ENCODE measurements at places on chromosomes 16 and 17.
A peak's percentile ranks its signal among the peaks of the same experiment; 100 is the strongest.

DNA sequence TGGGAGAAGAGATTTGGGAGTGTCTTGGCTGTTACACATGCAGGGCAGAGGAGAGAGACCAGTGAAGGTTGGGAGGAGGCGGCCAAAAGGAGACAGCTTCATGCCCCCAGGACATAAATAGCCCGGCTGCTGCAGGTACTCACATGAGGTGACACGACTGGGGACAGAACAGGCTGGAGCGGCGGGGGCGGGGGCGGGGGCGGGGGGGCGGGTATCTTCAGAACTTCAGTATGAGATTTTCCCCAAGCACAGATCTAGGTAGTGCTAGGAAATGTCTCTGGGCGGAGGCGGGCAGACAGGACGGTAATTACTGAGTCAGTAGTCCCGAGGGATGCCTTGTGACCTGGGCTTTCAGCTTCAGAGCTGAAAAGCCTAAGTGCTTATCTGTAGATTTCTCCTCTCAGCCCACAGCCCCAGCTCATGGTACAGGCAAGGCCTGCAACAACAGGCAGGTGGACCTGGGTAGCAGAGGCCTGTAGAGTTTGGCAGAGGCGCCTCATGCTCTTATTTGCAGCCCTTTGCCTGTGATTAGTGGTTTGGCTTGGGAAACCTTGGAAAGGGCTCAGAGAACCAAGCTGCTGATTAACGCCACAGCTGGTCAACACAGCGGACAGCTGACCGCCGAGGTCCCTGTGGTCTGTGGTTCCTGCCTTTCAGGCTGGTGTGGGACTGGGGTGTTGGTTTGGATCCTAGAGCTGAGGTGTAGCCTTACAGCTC, 24.5 kb downstream of the UNK start:
- DNase-seq: no peak

DNA sequence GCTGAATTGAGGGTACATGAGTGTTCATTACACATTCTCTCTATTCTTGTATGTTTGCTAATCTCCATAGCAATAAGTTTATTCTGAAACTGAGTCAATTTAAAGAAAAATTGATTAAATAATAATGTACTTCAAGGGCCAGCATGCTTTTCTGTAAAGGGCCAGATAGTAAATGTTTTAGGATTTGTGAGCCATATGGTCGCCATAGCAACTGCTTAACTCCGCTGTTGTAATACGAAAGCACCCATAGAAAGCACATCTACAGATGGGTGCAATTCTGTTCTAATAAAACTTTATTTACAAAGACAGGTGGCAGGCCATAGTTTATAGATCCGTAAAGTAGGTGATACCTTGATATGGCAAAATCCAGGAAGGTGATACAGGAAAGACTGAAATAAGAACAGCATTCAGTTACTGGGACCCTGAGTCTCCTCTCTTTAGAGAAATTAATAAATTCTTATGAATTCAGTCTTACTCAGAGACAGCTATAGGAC, 36.6 kb downstream of the GRIN2A start:
- DNase-seq: no peak

- DNase-seq: peak; percentile 21
Measured at GRCh38 chr17:82019690-82020571, 2.7 kb downstream of the CENPX start.

DNA sequence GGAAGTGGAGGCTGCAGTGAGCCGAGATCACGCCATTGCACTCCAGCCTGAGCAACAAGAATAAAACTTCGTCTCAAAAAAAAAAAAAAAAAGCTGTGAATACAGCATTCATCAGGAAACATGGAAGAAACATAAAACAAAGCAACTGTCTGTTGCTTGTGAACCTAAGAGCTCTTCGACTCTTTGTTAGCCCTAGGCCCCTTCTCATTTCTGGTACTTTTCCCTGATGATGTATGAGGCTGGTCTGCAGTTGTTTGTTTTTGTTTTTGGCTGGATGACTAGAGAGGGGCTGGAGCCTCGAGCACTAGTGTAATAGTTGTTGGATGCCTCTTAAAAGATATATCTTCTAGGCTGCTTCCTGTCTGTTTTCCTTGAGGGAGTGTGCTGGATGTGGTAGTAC, 113.5 kb downstream of the MAP2K6 start:
- DNase-seq: no peak

DNA sequence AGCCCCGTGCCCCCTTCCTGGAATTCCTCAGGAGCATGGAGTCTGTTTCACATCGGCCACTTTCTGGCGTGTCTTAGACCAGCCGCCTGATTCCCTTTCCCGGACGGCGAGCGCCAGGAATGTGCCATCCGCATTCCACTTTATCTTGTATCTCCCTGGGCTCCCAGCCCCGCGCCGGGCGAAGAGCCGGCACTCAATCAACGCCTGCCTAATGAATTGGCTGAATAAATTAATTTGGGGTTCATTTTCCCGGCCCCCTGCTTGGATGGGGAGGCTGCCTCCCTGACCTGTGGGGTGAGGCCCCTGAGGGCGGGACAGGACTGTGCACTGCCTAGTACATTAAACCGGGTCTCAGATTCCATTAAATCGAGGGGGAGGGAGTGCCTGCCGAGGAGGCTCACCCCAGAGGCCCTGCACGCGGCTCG, 282.3 kb upstream of the TNRC6C start:
- no peak for DNase-seq

DNA sequence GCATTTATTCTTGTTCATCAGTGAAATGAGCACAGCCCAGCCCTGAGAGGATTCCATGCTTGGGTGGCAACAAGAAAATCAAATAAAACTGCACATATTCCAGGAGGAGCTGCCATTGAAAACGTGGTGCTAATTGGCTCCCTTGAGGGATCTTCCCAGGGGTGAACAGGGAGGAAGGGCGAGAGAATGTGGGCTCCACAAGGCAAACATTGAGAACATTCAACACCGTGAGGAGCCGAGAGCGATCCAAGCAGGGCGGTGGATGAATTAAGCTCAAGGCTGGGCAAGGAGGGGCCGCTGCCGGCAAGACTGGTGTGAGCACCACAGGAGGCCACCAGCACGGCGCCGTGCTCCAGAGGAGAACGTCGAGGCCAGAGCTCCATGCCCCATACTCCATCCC, 166.9 kb downstream of the C16orf95 start:
- DNase-seq: no peak

- no peak for DNase-seq
Measured at GRCh38 chr16:23959072-23959751, 123.4 kb downstream of the PRKCB start.

GRCh38 chr16:49755716-49756505, 100.0 kb downstream of the ZNF423 start:
- DNase-seq: no peak

- DNase-seq: no peak
Measured at GRCh38 chr17:18257268-18257981, 1.1 kb downstream of the FLII start.

DNA sequence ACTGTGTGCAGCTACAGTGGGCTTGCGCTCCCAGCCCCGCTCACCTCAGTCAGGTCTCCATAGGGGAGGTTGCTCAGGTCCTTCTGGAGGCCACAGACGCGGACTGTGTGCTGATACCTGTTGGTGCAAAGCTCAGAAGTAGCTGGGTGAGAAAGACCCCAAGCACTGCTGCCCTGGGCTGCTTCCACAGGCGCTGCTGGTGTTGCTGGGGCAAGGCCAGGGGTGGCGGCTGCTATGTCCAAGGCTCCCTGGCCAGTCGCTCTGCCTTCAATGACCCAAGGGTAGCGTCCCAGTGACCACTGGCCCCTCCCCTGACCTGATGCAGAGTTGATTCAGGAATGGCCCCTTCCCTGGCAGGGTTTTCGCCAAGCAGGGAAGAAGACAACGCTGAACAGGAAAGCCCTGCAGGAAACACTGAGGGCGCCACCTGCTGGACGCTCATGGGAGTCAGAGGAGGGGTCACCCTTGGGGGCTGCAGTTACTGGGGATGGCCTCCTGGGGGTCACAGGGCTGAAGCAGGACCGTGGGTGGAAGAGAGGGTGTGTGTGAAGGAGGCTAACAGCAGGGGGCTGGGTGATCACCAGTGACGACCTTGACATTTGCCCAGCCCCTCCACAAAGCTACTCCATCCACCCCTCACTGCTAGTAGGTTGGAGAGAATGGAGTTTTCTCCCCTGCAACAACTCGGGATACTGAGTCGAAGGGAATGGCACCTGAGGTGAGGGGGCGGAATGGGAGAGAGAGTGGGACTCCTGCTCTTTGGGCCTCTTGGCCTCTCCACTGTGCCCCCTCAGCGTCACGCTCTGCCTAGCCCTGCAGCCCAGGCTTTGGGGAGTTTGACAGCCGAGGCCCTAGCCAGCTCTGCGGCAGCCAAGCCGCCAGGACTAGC, 38.3 kb downstream of the ABCC12 start:
- peak; percentile 55 for DNase-seq

- DNase-seq: no peak
Measured at GRCh38 chr17:49882434-49882833, 34.6 kb upstream of the TAC4 start.

DNA sequence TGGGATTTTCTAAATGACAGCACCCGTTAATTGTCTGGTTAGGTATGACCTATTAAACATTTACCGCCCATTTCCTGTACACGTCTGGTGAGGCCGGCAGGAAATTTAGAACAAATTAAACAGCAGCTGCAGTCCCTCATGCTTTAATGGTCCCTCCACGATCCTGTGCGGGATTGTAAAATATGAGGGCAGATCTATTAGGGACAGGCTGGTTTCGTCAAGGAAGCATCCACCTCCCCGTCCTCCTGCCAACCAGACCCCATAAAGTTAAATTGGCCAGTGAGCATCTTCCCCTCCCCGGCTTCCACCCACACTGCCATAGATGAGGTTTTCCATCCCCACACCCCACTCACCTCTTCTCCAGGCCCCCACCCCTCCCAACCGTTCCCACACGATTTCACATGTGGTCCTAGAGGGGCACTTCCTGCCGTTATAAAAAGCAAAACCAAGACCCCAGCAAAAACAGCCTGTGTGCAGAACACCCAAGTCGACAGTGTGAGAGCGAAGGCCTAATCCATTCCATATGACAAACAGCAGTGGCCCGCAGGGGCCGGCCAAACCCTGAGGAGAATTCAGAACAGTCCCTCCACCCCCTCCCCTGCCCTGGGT, 331.9 kb downstream of the FOXL1 start:
- DNase-seq: no peak

GRCh38 chr16:75865736-75866135, 139.4 kb upstream of the CPHXL start:
- no peak for DNase-seq

GRCh38 chr17:15918261-15918660, 26.7 kb upstream of the ADORA2B start:
- no peak for DNase-seq

DNA sequence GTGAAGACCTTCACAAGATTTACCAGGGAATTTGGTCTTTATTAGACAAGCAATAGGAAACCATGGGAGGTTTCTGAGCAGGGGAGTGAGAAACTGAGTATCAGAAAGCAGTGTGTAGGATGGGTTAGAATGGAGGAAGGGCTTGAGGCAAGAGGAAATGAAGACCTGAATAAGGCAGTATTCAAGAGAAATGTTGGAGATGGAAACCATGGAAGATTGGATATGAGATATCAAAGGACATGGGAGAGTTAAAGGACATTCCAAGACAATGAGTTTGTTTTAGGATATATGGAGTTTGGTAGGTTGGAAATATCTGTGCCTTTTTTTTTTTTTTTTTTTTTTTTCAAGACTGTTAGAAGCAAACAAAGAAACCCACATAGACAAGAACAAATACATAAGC, 21.3 kb upstream of the FAM20A start:
- no peak for DNase-seq

DNA sequence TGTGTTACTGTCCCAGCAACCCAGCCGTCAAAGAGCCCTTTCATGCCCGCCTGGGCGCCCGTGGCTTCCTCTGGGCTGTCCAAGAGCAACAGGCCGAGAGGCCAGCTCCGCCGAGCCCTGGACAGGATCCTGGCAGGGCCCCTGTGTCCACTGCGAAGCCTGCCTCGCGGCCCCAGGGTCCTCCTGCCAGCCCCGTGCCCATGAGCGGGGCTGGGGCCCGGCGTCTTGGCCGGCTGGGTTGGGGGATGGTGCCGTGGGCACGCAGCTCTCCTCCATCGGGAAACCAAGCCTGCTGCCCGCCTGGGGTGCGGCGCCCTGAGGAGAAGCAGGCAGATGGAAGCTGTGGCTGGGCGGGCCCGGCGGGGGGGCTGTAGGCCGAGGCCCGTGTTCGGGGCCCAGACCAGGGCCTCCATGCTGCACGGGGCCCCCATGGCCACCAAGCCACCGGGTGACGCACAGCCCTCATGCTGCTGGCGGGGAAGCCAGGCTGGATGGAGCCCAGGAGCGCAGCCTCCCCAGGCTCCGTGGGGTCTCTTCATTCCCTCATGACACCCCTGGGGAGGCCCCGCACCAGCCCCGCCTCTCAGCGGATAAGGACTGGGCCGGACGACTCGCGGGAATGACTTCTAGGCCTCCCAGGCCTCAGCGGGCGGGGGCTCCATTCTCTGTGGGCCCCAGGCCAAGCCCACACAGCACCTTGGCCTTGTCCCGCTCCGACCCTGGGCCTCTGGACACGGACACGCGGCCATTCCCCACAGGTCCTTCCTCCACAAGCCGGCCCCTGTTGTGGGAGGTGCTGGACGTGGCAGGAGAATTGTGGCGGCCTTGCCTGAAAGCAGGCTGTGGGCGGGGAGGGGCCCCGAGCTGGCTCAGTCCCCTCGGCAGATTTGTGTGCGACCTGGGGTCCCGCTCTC, at the start of gene C1QTNF8:
C1QTNF8 (minus strand) TSS at position 76 of the 914 bp plus-strand sequence. CDS start 1,322 bp downstream, outside the sequence.
- no peak for DNase-seq

DNA sequence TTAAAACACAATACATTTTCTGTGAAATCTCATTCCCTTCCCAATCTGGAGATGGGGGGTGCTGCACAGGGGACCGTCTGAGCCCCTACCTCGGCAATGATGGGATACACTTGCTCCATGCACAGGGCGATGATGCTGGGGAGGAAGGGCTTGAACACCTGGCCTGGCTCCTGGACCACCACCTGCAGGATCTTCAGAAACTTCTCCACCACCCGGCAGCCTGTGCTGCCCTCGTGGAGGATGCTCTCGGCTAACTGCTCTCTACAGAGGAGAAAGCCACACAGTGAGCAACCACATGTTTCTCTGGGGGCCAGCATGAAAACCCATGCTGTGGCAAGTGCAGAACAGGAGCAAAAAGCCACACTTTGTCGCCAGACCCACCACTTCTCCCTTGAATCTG, 42.4 kb upstream of the GSG1L start:
- no peak for DNase-seq

DNA sequence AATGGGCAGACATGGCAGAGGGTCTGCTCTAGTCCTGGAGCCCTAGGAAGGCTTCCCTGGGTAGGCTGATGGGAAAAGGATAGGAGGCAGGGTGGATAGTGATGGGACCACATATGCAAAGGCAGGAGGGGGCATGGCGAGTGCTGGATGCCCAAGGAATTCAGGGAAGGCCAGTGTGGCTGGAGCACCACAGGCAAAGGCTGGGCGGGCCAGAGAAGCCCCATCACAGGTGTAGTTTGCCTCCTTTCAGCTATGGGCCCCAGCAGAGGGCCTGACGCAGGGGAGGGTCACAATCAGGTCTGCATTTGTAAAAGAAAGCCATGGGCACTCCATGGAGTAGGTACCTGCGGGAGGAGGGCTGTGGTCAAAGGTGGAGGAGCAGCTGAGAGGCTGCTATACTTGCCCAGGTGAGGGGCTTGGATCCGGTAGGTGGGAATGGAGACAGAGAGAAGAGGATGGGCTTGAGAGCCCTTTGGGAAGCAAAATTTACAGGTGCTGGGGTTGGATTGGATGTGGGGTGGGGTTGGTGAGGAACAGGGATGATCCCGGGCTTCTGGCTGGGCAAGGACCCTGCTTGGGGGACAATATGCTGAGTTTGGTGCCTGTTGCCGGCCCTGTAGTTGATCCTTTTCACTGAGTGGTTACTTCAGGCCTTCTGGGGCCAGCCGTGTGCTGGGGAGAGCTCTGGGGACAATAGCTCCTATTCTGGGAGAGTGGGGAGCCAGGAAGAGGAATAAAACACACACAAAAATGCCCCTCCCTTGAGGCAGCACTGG, 6.5 kb upstream of the COL1A1 start:
- no peak for DNase-seq
